T-helper 1 cell treated with Interleukin-12 subunit alpha and Interleukin-12 subunit beta and Interleukin-4 antibody, amounts not matched to agents 30 ng/mL and 1 ng/mL, for 36 hours (primary cell): ENCODE measurements at places on chromosomes 2 and 18. TPM values are rescaled to one million over a fixed set of nuclear protein-coding genes. Genes with fewer than 3 reads are reported as not detected.

Gene EPG5
- 23.9 and 26.5 TPM in 2 replicates for total RNA-seq

Gene AQP12B
- total RNA-seq, result not detected in 2 replicates

Gene LGALSL
- total RNA-seq, result 0.64 and 1.3 TPM in 2 replicates

Gene DAW1
- total RNA-seq, result not detected in 2 replicates

Gene EML6
- 0.54 and 1.3 TPM in 2 replicates for total RNA-seq

Gene SIX3
- total RNA-seq, result not detected in 2 replicates
